ENCODE measurements at places on chromosomes 5 and 9. TPM values are rescaled to one million over a fixed set of nuclear protein-coding genes. Genes with fewer than 3 reads are reported as not detected.

DNA sequence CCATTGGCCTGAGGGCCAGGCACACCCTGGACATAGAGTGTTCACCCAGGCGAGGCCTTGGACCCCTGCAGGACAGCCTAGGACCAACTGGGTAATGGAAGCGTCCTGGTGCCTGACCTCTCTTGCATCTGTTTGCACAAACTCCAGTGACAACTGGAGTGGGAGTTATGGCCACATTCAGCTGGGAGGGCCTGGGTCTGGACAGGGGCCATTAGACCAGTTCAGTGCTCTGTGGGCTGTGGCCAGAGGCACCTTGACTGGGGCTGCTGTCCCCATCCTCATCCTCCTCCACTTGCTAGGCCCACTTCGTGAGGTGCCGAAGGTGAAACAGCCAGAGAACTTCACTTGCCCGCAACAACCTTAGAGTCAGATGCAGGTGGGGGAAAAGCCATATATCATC, 372.7 kb upstream of the IRX1 start:
- no peak for DNase-seq

DNA sequence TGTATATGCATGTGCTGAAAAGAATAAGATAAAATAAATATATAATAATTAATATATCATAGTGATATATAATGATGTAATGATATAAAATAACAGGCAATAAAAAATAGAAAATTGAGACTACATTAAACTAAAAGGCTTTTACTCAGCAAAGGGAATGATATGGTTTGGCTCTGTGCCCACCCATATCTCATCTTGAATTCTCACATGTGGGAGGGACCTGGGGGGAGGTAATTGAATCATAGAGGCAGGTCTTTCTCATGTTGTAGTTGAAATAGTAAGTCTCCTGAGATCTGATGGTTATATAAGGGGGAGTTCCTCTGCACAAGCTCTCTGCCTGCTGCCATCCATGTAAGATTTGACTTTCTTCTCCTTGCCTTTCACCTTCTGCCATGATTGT, 1550.9 kb upstream of the CDH6 start:
- no peak for DNase-seq

GRCh38 chr9:123368536-123369153, 12.6 kb downstream of the CRB2 start:
- no peak for DNase-seq

DNA sequence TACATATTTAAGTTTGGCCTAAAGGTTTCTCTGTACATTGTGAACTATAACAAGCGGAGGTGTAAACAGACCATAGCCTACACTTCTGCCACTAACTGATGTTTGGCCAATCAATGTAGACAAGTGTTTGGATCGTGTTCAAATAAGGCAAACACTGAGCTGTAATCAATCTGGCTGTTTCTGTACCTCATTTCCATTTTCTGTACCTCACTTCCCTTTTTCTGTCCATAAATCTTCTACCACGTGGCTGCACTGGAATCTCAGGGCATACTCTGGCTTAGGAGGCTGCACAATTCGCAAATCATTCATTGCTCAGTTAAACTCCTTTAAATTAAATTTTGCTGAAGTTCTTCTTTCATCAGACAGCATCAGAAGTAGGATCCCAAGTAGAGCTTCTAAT, 140.9 kb downstream of the SLC25A46 start:
- DNase-seq, result no peak

DNA sequence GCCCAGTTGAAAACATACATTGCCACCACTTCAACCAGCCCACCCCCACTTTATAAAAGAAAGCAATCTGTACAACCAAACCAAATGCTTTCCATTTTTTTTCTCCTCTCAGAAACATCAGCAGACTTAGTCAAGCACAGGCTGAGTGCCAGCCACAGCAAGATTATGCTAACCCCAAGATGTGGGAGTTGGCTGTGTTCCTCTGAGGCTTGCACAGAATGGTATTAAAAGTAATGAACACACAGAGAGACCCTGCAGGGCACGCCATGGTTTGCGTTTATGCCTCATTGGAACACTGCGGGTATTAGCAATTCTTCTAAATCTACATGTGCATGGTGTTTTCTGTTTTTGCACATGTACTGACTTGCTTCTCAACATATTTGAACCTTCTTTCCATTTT, 419.9 kb upstream of the GRAMD2B start:
- DNase-seq, result no peak

- DNase-seq, result no peak
These were observed 17.5 kb downstream of the PRKACG start for GRCh38 chr9:68996462-68996861.

GRCh38 chr9:76585487-76586389, 126.8 kb downstream of the GCNT1 start:
- DNase-seq, result no peak

The GZMA gene
- total RNA-seq, result 927 TPM
